ENCODE measurements at places on chromosomes 7 and 10. TPM values are rescaled to one million over a fixed set of nuclear protein-coding genes. Genes with fewer than 3 reads are reported as not detected.

The NOBOX gene
- polyA plus RNA-seq = not detected

The NYAP1 gene
- 3.7 TPM for polyA plus RNA-seq

The HDAC9 gene
- polyA plus RNA-seq = 0.05 TPM

The VGF gene
- polyA plus RNA-seq = 1.4 TPM

The NDUFB2 gene
- polyA plus RNA-seq = 360 TPM

The COX15 gene
- polyA plus RNA-seq = 44.2 TPM

The MKI67 gene
- polyA plus RNA-seq = 42.2 TPM

The IL2RA gene
- polyA plus RNA-seq = not detected

The AOAH gene
- not detected for polyA plus RNA-seq

The MRC1 gene
- polyA plus RNA-seq = 0.01 TPM

The NPY gene
- not detected for polyA plus RNA-seq

The IGF2BP3 gene
- 30.1 TPM for polyA plus RNA-seq

The GJD4 gene
- polyA plus RNA-seq = 0.05 TPM

The AUTS2 gene
- polyA plus RNA-seq = 2.8 TPM

The LIPF gene
- polyA plus RNA-seq = not detected

The PNLIPRP3 gene
- polyA plus RNA-seq = not detected

The KLLN gene
- polyA plus RNA-seq = 0.55 TPM

The BLNK gene
- not detected for polyA plus RNA-seq

The PSMA2 gene
- polyA plus RNA-seq = 185 TPM

The TMEM225B gene
- polyA plus RNA-seq = 0.59 TPM

The LRGUK gene
- polyA plus RNA-seq = 0.21 TPM

The MYH16 gene
- 0.32 TPM for polyA plus RNA-seq

The LRRN3 gene
- polyA plus RNA-seq = 0.05 TPM

The IFIT1B gene
- polyA plus RNA-seq = not detected

The JCAD gene
- 5.5 TPM for polyA plus RNA-seq

The ATXN7L1 gene
- 5.0 TPM for polyA plus RNA-seq

The CREB3L2 gene
- 14.7 TPM for polyA plus RNA-seq

The SMARCD3 gene
- 11.6 TPM for polyA plus RNA-seq

The SUN1 gene
- 60.7 TPM for polyA plus RNA-seq

The GTF2IRD1 gene
- 19.9 TPM for polyA plus RNA-seq

The SEMA3D gene
- polyA plus RNA-seq = 0.05 TPM

The DDC gene
- polyA plus RNA-seq = 2.1 TPM

The C10orf105 gene
- polyA plus RNA-seq = not detected

The FAM237B gene
- not detected for polyA plus RNA-seq

The RBP4 gene
- 6.0 TPM for polyA plus RNA-seq

The CFAP46 gene
- 1.8 TPM for polyA plus RNA-seq

The TRIM74 gene
- 0.62 TPM for polyA plus RNA-seq

The FAM25G gene
- polyA plus RNA-seq = 1.1 TPM

The TMEM184A gene
- polyA plus RNA-seq = 14.3 TPM

The UCN3 gene
- 0.11 TPM for polyA plus RNA-seq

The GUSB gene
- polyA plus RNA-seq = 32.3 TPM

The TAS2R5 gene
- polyA plus RNA-seq = 1.4 TPM

The ZNF518A gene
- 8.7 TPM for polyA plus RNA-seq

The PILRA gene
- polyA plus RNA-seq = 3.8 TPM

The MORN4 gene
- polyA plus RNA-seq = 8.3 TPM

The FKBP6 gene
- polyA plus RNA-seq = not detected

The DNAJC12 gene
- 19.1 TPM for polyA plus RNA-seq

The SHH gene
- 0.79 TPM for polyA plus RNA-seq

The HOXA3 gene
- 5.8 TPM for polyA plus RNA-seq

The ZNF32 gene
- 25.3 TPM for polyA plus RNA-seq

The ATP6V0A4 gene
- 0.24 TPM for polyA plus RNA-seq

The PARD3 gene
- 88.7 TPM for polyA plus RNA-seq

The HOXA7 gene
- 4.8 TPM for polyA plus RNA-seq

The HOXA11 gene
- 0.61 TPM for polyA plus RNA-seq

The KIN gene
- polyA plus RNA-seq = 8.3 TPM
